ENCODE measurements at places on chromosomes 13 and 19.

DNA sequence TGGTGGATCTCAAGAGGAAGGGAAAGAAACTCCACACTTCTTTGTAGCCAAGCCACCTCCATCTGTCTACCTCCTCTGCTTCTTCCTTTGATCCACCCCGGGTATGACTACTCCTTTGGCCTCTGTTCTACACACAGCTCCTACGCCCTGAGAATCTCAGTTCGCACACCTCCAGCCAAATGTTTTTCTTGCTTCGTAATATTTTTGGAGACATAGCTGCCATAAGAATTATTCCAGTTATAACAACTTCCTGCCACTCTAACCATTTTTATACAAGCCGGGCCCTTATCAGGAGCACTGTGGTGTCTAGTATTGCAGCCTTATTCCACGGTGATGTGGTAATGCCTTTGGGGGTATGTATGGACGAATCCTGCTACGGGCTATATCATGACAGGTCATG is 126.7 kb downstream of the STARD13 start:
- no peak for DNase-seq

- DNase-seq: no peak
Observed at GRCh38 chr19:38298821-38299680, 5.0 kb upstream of the C19orf33 start.

DNA sequence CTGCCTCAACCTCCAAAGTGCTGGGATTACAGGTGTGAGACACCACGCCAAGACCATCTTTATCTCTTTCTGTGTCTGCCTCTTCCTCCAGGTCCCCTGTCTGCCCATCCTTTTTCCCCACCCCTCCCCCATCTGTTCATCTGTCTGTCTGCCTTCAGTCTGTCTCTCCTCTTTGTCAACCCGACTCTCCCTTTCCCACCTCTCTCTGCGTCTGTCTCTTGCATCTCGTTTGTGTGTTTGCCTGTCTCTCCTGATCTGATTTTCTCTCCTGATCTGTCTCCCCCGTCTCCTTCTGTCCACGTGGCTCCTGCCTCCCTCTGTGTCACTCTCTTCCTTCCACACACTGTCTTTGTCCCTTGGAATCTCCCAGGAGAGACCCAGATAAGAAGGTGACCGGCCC is 10.0 kb downstream of the VASP start:
- no peak for DNase-seq

DNA sequence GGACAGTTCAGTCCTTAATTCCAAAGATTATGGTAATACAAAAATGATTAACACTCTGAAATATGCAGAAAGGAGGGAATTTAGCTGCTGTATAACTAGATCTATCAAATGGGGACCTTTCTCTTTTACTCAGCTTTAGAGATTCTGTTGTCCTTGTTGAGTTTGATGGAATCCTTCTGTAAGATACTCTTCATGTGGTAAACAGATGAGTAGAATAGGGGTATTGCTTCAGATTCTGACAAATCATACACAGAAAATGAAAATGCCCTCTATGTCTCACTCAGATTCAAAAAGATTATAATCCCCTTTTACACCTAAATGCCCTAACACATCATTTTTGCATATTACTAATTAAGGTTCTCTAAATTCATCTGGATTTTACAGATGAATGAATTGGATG is 50.7 kb downstream of the ARHGAP35 start:
- no peak for DNase-seq

DNA sequence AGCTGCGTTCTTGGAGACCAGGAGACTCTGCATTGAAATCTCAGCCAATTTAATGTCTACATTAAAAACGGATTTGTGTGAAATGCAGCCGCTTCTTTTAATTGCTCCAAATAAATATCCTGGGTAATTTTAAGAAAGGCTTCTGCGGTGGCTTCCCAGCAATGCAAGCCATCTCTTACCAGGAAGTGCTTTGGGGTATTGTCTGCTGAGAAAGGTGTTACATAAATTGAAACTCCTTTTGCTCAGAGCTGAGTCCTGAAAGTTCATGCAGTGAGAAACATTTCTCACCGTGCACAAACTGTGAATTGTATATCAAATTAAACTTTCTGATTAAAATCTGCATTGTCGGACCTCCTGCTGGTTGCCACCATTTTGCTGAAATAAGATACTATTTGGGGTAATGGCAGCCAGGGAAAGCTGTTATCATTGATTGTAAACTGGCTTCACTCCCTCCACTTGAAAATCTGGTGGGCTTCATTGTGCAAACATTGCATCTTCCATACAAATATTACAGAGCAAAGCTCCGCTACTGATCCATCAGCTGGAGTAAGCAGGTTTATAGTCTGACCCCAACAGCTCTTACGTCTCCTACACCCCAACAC is 59.5 kb downstream of the ZIC5 start:
- no peak for DNase-seq

DNA sequence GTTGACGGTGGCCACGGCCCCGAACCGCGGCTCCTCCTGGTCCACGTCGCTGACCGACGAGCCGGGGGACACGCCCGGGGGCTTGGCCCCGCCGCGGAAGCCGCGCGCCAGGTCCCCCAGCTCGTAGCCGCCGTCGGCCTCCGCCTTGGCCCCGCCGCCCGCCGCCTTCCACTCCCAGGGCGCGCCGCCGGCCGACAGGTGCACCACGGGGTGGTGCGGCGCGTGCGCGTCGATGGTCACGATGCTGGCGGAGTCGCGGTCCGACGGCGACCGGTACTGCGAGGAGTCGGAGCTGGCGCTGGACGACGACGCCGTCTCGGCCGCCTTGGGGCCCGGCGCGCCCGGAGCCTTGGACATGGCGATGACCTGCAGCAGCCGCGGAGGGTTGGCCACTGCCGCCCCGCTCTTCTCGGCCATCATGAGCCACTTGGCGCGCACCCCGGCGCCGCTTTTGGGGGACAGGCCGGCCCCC is 9.0 kb downstream of the PLPPR3 start:
- no peak for DNase-seq

DNA sequence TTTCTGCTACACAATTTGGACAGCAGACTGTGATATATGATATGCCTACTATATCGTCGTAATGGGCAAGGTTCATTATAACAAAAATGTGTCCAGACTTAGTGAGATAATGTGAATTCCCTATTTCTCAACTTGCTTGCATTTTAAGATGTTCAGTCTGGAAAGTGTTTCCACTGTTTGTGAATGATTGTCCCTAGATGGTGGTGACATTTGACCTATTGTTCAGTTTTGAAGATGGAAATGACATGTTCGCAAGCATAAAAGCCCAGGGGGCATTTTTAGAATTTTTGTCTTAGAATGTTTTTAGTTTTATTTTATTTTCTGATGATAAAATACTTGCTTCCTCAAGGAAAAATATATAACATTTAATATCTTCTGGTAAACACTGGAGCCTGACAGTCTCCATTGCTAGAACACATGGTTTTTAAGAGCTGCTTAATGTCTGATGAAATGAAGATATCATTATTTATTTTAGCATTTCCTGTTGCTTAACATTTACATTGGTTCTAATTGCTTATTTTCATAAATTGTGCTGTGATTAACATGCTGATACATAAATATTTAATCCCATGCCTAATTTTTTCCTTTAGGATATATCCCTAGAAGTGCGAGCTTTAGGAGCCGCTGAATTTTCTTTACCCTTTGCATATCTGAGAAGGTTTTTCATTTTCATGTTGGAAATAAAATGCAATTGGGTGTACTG is 27.1 kb downstream of the MBNL2 start:
- no peak for DNase-seq

DNA sequence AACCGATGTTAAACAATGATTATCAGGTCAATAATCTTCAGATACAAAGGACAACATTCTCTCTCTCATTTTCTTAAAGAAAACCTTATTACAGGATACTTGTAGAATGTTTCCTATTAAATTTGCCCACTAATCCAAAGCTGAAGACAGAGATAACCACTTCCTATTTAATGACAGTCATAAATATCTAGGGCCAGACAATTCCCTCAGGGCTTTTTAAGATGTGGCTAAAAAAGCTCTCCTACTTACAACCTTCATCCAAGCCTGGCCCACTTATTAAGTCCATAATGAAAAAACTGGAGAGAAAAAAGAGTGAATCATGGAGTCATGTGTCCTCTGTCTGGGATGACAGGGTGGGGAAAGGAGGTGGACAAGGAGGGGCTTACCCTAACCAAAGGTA is 235.9 kb downstream of the KLF12 start:
- no peak for DNase-seq

GRCh38 chr13:68473834-68474326 is 1243.7 kb upstream of the PCDH9 start:
- DNase-seq: no peak

GRCh38 chr13:36629057-36629385 is 44.8 kb upstream of the SERTM1 start:
- no peak for DNase-seq

DNA sequence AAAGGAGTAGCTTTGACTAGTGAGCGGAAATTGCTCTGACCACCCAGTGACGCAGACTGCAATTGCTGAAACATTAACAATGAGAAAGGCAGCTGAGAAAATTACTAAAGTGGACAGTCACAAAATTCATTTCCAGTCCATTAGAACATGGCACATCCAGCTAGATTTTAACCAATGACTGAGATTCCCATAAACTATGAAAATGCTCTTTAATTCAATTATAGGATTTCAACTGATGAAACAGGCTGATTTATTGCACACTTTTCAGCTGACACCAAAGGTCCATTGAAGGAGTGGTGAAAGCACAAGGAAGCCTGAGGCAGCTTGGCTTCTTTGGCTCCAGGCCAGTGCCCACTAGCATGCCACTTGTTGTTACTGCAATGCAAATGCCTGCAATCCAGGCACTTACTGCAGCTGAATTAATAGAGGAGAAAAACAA is 933.4 kb downstream of the SLITRK6 start:
- DNase-seq: no peak

- DNase-seq: no peak
Observed at GRCh38 chr13:35225582-35225981, 250.9 kb downstream of the MAB21L1 start.

DNA sequence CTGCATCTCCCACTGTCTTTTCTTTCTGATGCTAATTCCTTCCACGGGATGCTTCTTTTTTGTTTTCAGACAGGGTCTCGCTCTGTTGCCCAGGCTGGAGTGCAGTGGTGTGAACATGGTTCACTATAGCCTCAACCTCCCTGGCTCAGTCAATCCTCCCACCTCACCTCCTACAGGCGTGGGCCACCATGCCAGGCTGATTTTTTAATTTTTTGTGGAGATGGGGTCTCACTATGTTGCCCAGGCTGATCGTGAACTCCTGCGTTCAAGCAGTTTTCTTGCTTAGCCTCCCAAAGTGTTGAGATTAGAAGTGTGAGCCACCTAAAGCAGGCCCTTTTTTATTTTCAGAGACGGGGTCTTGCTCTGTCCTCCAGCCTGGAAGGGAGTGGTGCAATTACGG is 4.8 kb downstream of the GYS1 start:
- DNase-seq: no peak

GRCh38 chr13:98801626-98802418 is 49.4 kb upstream of the SLC15A1 start:
- DNase-seq: no peak

DNA sequence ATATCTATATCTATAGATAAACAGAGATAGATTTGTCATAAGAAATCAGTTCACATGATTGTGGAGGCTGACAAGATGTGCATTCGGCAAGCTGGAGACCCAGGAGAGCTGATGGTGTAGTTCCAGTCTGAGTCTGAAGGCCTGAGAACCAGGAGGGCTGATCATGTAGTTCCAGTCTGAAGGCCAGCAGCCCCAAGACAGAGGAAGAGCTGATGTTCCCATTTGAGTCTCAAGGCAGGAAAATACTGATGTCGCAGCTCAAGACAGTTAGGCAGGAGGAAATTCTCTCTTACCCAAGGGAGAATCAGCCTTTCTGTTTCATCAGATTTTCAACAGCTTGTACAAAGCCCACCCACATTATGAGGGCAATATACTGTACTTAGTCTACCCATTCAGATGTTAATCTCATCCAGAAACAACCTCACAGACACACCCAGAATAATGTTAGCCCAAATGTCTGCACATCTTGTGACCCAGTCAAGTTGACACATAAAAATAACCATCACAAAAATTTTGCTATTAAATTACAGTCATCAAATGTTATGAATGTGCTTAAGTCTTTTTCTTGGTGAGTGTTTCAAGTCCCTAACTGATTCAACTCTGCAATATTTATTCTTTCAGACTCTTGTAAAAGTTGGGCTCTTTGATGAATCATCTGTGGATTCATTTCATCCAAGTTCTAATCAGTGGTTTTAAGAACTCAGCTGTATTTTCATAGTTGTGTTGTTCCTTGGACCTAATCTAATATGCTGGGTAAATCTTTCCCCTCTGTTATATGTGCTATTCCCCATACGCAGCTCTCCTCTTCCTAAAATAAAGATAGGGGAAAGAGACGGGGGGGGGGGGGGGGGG is 22.7 kb upstream of the LRCH1 start:
- DNase-seq: no peak

GRCh38 chr13:99380921-99381645 is 73.9 kb upstream of the GPR183 start:
- DNase-seq: no peak

DNA sequence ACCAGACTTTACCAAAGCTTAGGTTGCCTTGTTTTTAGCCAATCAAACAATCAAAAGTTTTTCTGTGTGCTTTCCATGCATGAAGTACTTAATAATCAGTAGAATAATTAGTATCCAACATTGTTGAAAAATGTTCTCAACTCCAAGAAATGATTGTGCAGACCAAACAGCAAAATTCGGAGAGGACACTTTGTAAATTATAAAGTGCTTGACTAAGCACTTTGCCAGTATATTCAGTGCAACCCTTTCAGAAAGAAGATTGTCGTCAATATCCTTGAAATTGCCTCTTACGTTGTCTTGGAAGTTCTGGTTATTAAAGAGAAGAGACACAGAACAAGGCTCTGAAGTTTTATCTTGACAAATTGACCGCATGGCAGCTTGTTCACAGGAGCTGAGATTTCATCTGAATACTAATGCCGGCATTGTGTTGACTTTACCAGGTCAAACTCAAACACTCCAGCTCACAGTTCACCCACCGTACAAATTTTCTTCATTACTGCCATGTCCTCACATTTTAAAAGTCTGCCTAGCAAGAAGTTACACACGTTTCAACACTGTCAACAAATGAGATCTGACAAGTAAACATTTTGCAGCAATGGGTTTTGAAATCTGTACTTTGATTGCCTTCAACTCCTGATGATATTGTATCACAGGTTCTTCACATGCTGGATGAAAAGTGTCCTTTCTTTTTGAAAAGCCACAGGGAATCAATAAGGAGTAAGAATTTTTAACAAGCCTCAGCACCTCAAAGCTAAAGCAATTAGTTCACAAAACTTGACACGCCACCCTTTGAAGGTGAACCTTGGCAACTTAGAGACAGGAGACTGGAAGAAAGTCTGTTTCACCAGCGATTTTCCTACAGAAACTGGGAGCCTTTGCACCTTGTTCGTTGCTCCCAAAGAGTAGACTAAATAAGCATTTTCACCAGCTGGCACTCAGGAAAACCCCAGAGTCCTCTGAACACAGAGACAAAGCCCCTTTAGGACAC is 150.9 kb downstream of the RFC3 start:
- no peak for DNase-seq

GRCh38 chr13:111941845-111942447 is 125.0 kb upstream of the SOX1 start:
- DNase-seq: no peak

Data from OCI-LY7 (cell line).